ENCODE measurements at places on chromosomes 1 and 21.

- no peak overlapping the region for H3K27ac ChIP-seq
- no peak overlapping the region for H3K4me3 ChIP-seq
- H3K27me3 ChIP-seq = no peaks in the 10 kb centered on the region
- no peaks in the 10 kb centered on the region for H3K4me1 ChIP-seq
- no peaks in the 10 kb centered on the region for H3K36me3 ChIP-seq
- no peak for DNase-seq
These were observed 76.4 kb upstream of the PRMT6 start for GRCh38 chr1:106980121-106980520.

DNA sequence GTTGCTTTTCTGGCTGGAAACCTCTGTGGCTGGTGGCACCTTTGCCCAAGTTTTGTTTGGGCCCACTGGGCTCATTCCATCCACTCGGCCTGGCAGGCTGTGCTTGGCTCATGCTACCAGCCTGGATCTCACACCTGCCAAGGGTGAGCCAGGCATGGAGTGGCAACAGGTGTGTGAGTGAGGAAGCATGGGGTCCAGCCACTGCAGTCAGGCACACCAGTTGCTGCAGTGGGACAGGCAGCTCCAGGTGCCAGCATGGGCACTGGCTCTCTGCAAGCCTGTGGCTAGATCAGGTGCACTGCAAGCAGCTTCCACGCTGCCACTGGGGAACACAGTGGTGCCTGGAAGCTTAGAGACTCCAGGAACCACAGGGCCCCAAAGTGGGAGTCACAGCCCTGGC is 57.0 kb downstream of the NUP210L start:
- H3K4me3 ChIP-seq = no peak overlapping the region
- H3K4me1 ChIP-seq = no peaks in the 10 kb centered on the region
- H3K27ac ChIP-seq = no peak overlapping the region
- H3K36me3 ChIP-seq = no peaks in the 10 kb centered on the region

- no peaks in the 10 kb centered on the region for H3K27me3 ChIP-seq
- DNase-seq = no peak
- H3K27ac ChIP-seq = no peak overlapping the region
- H3K4me3 ChIP-seq = no peak overlapping the region
These were observed 109.7 kb upstream of the IRF2BP2 start for GRCh38 chr1:234719454-234720251.

GRCh38 chr21:43354666-43355065 is 72.3 kb downstream of the SIK1 start:
- H3K27me3 ChIP-seq = peaks cover 88% of the 10 kb centered on the region
- no peaks in the 10 kb centered on the region for H3K36me3 ChIP-seq
- H3K4me3 ChIP-seq = no peak overlapping the region
- peaks cover 5% of the 10 kb centered on the region for H3K4me1 ChIP-seq

GRCh38 chr1:92752719-92753118 is 32.2 kb downstream of the EVI5 start:
- peaks cover 7% of the 10 kb centered on the region for H3K36me3 ChIP-seq
- no peaks in the 10 kb centered on the region for H3K27me3 ChIP-seq
- no peak overlapping the region for H3K27ac ChIP-seq

All from K562 (cell line).